ENCODE measurements at places on chromosomes 3 and 15. TPM values are rescaled to one million over a fixed set of nuclear protein-coding genes. Genes with fewer than 3 reads are reported as not detected.
A peak's percentile ranks its signal among the peaks of the same experiment; 100 is the strongest.

DNA sequence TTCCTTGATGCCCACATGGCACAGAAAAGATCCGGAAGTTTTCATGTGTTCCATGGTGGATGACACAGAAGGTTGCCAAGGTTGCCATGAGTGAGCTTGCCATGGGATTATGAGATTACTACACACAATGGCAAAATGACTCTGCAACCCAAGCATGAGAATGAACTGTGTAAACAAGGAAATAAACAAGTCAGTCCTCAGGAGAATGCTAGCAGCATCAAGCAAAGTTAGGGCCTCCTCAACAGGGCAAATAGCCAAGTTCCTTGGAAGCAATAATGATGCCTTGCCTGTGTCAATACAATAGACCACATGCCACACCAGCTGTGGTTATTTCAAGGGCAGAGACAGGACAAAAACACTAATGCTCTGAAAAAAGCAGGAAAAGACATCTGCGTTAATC is 41.8 kb downstream of the AQR start:
- no peak for DNase-seq

- no peak for DNase-seq
These were observed 34.6 kb upstream of the SV2B start for GRCh38 chr15:91065505-91065904.

GRCh38 chr15:73956743-73957135 is 30.5 kb downstream of the LOXL1 start:
- peak; percentile 52 for DNase-seq

DNA sequence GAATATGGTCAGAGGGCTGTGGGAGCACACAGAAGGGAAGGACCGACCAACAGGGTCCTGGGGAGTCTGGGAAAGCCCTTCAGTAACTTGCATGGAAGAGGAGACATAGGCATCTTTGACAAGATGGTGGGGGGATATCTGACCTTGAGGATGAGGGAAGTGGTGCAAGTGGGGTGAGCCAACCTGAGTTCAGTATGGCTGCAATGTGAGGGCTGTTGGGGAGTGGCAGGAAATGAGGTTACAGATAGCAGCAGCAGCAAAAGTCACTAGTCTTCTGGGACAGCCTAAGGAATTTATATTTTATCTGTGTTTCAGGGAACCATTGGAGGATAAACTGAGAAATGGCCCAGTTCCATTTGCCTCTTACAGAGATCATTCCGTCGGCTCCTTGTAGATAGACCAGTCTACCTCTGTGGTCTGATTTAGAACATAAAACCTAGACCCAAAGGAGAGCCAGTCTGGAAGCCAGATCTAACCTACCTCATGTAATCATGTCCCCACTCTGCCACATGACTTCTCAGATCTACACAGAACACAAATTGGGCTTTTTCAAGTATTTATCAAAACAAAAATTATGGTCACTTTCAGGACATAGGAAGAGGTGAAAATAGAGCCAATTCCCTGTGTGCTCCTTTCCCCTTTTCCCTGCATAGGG is 75.6 kb downstream of the ST6GAL1 start:
- DNase-seq, result no peak

GRCh38 chr3:16173283-16174025 is 1.0 kb upstream of the GALNT15 start:
- no peak for DNase-seq

Gene CCR8
- total RNA-seq, result not detected

Gene TMEM44
- total RNA-seq, result 44.4 TPM

Gene SFMBT1
- 4.0 TPM for total RNA-seq
